ENCODE measurements at places on chromosomes 6 and 20.

GRCh38 chr6:79138146-79138545 lies 60.1 kb upstream of the PHIP start:
- no peak for DNase-seq

DNA sequence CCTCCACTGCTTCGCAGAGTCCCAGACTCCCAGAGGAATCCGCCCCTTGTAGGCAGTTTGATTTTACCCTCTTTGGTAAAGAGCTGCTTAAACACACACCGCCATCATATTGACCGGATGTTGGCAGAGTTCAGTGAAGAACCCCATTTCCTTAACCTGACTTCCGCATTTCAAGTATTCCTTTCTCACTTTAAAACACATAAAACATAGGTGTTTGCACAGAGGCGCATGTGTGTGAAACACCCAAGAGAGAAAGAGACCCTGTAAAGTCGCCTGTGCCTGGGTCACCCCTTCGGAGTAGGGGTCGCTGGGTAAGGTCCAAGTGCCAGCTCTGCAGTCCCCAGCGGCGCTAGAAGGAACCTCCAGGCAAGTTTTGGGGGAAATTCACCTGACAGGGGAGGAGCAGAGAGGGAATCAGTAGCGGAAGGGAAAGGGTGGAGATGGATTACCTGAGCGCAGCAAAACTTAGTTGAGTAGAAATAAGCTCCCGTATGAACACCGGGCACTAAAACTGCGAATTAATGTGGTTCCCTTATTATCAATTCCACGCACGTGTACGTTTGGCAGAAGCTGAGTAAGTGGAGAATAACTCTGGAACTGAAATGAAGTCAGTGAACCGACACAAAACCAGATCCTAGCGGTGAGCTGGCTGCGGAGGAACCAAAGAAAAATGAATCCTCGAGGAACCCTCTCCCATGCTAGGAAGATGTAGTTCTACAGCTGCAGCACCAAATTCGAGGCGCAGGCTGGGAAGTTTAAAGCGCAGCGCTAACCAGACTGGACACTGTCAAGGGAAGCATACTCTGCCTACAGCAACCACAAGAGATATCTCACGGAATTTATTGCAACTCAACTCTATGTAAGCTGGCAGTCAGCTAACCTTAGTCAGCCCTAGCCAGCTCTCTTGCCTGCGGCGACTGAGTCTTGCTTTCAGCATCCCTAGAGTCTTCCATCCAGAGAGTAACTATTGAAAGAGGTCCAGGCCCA lies 3.5 kb upstream of the HTR1B start:
- DNase-seq: no peak

- no peak for DNase-seq
Observed at GRCh38 chr6:108621117-108621516, 60.4 kb downstream of the FOXO3 start.

- DNase-seq: no peak
Observed at GRCh38 chr6:370555-370954, 21.0 kb upstream of the IRF4 start.

DNA sequence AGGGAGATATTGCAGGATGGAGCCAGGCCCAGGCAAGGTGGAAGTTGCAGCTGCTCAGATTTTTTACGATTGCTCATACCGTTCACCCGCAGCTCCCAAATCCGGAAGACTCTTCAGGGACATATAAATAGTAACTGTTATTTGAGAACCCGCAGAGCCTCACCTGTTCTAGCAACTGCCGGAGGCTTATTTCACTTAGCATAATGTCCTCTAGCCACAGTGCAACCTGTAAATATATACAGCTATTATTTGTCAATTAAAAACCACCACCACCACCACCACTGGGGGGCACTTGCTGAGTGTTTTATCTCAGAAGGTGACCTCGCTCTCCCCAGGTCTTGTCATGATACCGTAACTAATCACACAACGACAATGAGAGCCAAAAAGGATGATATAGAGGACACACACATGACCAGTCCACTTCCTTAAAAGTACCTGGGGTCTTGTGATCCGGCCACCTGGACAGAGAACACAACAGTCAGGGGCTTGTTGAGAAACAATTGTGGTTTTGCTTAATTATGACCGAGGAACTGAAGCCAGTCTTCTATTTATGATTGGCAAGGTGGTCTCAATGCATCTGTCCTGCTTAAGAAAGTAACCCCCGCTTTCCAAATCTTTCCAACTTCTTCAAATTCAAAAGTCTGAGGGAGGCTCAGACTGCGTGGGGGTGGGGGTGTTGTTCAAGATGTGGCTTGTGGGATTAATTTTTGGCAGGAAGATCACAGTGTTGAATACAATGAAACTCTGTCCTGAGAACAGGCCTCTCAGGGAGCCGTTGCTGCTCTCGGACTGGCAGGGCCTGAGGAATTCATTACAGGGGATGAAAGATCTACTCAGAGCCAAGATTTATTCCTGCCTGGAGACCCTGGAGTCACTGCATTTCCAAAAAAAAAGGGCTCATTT lies 107.7 kb upstream of the PRND start:
- peak; percentile 41 for DNase-seq

GRCh38 chr6:13989496-13990144 lies 64.9 kb downstream of the RNF182 start:
- no peak for DNase-seq

GRCh38 chr6:2931055-2931454 lies 27.9 kb upstream of the SERPINB9 start:
- DNase-seq: no peak

DNA sequence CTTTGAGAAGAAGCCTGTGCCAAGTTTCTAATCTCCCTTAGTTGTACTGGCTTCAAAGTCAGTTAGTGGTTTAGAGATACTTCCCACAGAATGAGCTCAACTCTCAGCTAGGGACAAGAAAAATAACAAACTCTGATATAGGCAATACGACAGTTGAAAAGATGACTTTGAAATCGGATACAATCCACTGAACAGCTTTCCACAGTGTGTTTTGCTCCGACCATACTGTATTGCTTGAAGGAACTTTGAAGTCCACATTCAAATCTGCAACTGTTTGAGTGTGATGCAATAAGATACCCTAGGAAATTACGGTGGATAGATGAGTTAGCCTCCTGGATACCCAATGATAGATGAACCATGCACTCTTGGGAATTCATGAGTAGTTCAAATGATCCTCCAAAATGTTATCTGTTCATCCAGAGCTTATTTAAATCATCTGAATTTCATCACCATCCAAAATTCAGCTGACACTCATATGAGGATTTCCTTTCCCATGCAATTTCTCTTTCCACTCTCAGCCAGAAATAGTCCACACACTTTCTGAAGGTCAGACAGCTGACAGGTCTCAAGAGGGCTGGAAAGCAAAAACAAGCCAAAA lies 443.8 kb downstream of the HAO1 start:
- no peak for DNase-seq

DNA sequence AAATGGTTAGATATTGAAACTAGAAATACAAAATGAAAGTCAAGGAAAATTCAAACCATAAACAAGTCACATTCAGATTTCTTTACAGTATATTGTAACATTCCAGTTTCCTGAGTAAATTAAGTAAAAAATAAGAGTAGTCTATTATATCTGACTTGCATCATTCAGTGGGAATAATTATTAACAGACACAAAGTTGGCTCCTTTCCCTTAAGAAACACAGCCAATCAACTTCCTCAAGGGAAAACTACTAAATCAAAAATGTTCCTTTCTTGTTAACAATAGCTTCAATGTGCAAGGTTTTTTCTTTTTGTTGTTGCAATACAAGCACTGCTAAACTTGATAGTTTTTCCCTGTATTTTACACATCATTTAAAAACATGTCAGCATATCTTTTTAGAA lies 33.2 kb downstream of the DNAAF9 start:
- DNase-seq: no peak

GRCh38 chr6:27503436-27504030 lies 30.6 kb upstream of the ZNF184 start:
- DNase-seq: peak; percentile 64

GRCh38 chr6:15716889-15717288 lies 54.1 kb upstream of the DTNBP1 start:
- no peak for DNase-seq

DNA sequence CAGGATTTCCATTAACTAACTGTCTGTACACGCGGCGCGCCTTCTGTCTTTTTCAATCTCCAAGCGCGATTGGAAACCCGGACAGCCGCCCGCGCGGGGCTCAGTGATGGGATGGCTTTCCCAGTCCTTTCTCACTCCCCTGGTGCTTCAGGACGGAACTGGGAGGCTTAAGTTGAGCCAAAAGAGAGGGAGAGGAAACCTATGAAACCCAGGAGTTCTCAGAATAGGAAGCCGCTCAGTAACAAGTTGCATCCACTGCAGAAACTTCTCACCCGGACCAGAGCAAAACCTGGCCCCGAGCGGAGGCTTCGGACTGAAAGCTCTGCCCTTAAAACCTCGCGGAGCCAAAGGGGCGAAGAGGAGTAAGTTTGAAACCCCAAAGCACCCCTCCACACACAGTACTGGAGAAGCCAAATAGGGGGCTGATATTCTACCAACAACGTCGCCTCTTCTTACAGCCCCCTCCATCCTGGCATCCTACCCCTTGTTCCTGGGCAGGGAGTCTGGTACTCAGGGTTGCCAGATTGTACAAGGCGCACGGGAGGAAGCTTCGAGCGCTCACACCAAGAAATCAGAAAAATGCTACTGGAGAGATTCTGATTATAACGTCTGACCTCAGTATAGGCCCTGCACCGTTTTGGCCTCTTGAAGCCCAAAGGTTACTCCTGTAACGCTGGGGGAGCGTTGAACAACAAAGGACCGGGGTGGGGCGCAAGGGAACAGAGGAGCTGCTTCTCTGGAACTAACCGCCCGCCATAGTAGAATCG lies 906 bp upstream of the COL12A1 start:
- no peak for DNase-seq

DNA sequence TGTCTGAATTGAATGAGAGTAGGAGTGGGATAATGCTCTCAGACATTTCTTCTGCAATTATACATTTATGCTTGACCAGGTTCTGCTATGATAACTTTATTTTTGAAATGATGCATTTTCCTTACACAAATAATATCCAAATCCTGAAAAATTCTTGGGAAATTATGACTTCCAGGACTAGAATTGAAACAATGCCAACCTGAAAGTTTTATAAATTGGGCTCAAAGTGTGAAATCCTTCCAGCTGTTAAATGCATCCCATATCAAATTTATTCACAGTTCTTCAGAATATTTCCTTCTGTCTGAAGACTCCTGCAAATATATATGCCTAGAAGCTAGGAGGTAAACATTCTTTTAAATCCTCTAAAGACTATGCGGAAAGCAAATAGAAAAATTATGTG lies 155.7 kb upstream of the EYA4 start:
- DNase-seq: no peak

- no peak for DNase-seq
Observed at GRCh38 chr6:135605278-135605790, 107.8 kb upstream of the AHI1 start.

DNA sequence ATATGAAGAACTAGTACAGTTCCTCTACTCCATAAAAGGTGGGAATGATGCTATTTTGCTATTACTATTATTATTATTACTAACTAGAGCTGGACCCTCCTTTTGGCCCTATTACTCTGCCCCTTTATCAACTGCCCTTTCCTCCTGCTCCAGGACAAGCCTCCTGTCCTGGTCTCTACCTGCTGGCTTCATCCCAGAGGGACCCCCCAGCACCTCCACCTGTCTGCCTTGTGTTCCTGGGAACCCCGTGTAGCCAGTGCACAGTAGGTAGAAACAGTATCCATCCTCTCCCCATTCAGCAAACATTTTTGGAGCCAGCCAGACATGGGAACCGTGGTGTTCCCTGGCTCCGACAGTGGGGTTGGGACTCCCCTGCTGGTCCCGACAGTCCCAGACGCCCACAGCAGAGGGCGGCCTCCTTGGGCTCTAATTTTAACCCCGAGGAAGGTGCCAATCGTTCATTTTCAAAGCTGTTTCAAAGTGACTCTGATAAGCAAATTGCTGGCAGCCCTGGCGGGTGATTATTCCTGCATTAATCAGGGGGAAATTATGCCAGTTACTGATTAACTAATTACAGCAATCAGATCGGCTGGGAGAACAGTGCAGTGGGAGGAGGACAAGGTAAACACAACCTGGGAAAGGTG lies 44.2 kb upstream of the MDGA1 start:
- no peak for DNase-seq

DNA sequence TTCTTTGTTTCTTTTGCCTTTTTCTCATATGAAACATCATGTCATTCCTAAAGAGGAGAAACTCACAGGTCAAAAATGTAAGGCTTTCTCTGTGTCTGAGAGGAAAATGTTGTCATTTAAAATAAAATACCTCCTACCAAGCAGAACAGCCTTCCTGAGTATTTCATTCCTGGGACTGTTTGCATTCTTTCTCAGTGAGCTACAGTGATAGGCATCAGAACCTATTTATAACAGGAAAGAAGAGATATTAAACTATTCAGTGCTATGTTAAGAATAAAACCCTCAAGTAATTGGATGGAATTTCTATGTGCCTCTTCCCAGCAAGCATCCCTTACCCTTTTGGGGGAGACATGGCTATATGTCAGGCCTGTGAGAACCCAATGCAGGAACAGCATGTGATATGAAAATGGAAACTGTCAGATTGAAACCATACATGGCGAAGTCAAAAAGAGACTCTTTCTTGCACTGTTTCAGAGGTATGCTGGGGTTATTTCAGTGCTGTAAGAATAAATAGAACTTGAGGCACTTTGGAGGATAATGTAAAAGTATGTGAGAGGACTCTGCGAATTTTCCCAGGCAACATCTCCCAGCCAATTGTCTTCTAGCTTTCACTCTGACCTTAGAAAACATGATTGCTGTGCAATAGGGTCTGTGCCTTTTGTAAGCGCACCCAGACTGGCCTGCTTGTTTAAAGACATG lies 133.8 kb upstream of the CCN2 start:
- no peak for DNase-seq

DNA sequence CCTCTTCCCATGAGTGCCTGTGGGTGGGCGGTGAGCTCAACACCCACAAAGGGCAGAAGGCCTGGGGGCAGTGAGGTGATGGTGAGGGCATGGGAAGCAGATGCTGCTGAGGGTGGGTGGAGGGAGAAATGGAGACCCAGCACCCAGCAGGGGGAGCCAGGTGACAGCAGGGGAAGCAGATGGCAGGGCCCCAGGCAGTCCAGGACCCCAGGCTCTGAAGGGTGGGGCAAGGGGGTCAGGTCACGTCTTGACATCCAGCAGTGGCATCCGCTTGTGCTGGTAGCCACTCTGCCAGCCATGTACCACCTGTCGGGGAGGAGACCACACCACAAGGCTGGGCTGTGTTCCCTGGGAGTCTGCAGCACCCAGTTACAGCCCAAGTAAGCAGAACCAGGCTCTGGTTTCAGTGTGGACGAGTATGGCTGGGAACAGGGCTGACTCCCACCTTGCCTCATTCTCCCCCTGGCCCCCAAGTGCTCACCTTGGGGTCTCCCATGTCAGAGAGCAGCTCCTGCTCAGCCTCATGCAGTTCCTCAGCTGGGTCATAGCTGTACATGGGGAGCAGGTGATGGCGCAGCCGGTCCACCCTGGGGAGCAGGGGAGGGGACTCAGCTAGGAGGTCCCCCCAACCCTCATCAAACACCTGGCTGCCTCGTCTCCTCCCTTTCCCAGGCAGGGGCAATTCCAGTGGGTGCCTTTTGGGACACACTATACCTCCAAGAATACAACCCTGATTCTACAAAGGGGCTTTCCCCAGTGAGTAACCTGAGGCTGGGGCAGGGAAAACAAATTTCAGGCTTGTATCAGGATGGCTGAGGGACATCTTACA lies 2.0 kb downstream of the SMIM29 start:
- DNase-seq: no peak

Data from stimulated activated CD8-positive, alpha-beta memory T cell treated with anti-CD3 and anti-CD28 coated beads, Interleukin-12 subunit alpha, Interleukin-12 subunit beta, amount 100 ng/mL, for 4 hours (primary cell).